Trophoblast cell (in vitro differentiated cells and primary cell): ENCODE measurements at places on chromosomes 5 and 9.
A peak's percentile ranks its signal among the peaks of the same experiment; 100 is the strongest.

DNA sequence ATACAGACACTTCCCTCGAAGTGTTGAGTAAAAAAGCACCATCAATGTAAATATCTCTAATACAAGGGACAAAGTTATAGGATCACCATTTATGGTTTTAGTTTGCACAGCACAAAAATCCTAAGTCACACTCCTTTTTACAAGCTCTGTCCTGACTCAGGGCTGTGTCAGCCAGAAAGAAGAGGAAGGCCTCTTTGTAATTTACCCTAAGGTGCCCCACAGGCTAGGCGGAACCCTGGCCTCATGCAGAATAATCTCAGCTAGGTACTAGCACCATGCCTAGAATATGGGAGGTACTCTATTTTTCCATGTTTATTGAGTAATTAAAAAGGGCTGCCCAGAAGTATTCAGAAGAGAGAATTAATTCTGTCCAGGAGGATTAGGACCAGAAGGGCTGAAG is 36.9 kb downstream of the HAVCR1 start:
- DNase-seq = no peak

GRCh38 chr5:156922207-156922792 is 40.7 kb downstream of the TIMD4 start:
- DNase-seq = no peak

DNA sequence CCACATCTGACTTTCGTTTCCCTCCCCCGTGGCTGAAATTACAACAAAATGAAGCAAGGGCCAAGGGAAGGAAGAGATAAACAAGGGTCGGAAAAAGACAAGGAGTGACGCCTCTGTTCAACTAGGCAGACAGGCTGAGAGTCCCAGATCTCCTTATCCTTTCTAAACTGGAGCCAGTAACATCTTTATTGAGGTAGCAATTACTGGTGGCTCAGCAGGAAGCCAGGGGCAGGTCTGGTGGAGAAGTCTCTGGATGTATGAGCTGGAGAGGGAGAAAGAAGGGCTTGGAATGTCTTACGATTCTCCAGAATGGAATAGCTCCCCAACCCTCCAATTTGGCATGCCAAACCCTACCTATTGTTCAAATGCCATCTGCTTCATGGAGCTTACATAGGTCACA is 190.8 kb upstream of the BRINP1 start:
- DNase-seq = no peak

- DNase-seq = no peak
These were observed at the start of gene ELAVL2 for GRCh38 chr9:23826120-23826629. TSS of gene ELAVL2 (minus strand) at chr9:23826240. CDS start at chr9:23762234, 64,006 bp downstream.

DNA sequence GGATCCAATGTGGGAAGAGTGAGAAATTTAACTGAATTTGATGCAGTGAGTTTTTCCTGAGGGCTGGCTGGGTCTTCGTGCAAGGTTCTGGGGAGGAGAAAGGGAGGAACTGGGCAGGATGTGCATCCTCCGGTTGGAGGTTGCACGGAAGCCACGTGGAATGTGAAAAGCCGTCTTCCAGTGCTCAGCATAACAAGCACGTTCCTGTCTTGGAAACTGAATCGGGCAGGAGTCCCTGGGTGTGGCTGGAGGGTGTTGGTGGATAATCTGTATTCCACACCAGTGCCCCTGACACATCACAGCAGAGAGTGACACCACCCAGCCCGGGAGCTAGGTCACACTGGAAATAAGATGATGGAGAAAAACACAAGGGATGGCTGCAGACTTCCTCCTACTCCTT is 154.3 kb downstream of the C5orf15 start:
- DNase-seq = no peak

DNA sequence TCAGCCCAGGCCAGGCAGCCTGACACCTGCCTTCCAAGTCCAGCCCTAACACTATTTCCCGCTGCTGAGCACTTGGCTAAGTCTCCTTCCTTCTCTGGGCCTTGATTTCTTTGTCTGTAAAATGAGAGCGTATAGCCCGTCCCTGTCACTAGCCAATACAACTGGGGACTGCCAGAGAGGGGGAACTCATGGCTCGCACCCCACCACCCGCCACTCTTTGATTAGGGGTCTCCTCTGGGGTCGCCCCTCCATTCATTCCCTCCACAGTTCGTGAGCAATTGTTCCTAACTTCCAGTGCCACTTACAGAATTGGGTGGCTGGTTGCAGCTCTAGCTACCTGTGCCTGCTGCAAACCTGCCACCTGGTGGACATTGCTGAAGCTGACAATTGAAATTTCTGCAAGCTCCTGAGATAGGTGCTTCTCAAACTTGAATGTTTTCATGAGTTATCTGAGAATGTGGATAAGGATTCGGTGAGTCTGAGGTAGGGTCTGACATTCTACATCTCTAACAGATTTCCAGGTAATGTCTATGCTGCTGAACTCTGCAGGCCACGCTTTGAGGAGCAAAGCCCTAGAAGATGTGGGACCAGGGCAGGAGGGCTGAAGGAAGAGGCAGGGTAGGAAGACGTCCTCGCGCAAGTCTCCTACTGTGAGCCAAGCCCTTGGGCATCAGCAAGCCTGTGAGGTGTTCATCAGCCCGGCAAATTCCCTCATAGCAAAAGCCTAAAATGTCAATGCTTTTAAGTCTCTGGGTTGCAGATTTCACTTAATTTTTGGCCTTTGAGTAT is 13.3 kb upstream of the RECK start:
- peak; percentile 70 for DNase-seq

GRCh38 chr9:114616684-114617520 is 5.8 kb downstream of the TMEM268 start:
- peak; percentile 44 for DNase-seq

- DNase-seq = peak; percentile 92
These were observed 680 bp downstream of the GPX8 start for GRCh38 chr5:55160493-55161209.

DNA sequence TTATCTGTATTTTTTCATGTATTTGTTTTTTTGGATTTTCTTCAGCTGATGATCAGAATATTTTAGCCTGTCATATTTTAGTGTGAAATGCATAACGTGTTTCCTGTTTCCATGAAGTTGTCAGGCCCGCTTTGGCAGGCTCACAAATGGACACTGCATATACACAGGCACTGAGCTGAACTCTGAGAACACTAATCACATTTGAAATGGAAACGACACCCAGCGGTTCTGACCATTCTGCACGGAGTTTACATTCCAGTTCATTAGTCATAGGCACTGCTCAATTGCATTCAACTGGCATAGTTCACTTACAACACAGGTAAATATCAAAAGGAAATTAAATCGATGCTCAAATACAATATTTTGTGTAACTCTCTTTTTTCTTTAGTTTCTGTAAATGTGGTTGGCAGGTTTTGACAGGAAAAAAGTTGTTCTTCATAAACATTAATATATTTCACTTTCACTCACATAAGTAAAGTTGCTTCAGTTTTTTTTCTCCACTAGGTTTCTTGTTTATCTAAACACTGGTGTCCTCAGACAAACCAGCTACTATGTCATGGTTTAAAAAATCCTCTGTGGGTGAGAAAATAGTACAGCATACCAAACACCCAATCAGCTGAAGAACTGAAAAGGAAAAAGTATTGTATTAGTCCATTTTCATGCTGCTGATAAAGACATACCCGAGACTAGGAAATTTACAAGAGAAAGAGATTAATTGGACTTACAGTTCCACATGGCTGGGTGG is 559.0 kb upstream of the DAP start:
- peak; percentile 59 for DNase-seq

- no peak for DNase-seq
These were observed 25.2 kb downstream of the COL5A1 start for GRCh38 chr9:134666831-134667230.

DNA sequence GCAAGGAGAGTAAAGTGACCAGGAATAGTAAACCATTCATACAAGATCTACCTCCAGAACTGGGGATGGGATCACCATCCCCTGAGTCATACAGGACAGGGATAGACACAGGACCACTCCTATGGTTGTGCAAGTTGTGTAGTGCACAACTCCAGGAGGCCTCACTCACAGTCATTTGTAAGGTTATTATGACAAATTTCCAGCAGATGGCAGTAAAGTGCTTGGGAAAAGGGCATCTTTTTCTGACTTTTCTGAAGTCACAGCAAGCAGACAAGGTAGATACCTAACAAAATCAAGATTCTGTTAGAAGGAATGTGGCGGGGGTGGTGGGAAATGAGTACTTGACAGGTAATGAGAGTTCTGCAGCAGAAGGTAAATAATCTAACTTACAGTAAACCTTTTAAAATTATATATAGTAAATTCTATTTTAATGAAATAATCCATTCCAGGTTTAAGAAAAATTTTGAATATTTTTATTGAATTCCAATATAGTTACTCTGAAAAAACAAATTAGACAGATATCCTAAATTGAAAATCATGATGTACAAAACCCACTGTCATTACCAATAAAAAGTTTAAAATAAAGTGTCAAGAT is 16.7 kb upstream of the KIF27 start:
- peak; percentile 59 for DNase-seq

DNA sequence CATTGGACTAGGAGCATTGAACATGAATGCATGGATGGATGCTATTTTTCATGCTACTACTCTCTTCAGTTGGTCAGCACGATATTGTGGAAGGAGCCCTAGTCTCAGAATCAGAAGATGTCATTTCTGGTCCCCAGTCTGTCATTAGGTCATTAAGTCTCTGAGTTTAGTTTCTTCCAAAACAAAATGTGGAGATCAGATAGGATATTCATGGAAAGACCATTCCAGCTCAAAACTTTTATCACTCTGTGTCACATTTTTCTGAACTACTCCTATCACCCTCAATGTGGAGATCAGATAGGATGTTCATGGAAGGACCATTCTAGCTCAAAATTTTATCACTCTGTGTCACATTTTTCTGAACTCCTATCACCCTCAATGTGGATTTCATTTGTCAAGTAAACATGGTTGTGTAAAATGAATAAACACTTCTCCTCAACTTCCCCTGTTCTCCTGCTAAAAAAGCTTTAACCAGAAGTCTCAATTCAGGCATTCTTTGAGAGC is 296.8 kb downstream of the MRPS30 start:
- DNase-seq = no peak

GRCh38 chr9:91248707-91249106 is 113.0 kb downstream of the AUH start:
- DNase-seq = no peak

DNA sequence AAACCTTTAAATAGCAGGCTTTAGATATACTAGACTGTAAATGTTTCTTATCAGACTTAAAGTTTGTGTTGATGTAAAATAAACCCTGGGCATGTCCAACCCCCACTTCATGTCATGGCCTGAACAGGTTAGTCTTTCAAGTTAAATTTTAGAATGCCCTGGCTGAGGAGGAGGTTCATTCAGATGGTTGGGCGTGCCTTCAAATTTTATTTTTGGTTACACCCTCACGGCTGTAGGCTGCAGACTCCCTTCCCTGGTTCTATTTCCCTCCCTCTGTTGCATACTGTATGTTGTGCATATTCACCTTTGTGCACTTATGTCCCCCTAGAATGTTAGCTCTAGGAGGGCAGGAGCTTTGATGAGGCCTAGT is 5.3 kb upstream of the BICD2 start:
- DNase-seq = no peak

GRCh38 chr9:81182431-81182830 is 506.9 kb downstream of the TLE1 start:
- no peak for DNase-seq

- no peak for DNase-seq
These were observed 24.8 kb upstream of the DENND1A start for GRCh38 chr9:123954518-123955280.

GRCh38 chr9:135402048-135402738 is 77.4 kb upstream of the PPP1R26 start:
- DNase-seq = no peak

- no peak for DNase-seq
These were observed 2.3 kb downstream of the PWWP2A start for GRCh38 chr5:160116991-160117390.

DNA sequence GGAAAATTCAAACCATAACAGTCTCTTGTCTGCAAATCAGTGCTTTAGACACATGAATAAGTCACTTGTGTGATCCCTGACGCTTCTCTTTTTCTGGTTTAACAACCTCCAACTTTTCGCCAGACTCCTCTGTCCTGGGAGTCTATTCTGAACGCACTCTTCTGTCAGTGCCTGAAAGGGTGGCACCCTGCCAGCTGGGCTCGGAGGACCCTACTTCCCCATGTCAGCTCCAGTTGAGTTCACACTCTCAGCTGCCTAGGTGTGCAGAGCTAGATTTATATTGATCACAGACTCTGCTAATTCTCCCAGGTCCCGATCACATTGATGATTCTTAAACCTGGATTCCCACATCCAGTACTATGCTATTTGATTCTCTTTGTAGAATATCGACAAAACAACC is 649.1 kb downstream of the BNC2 start:
- DNase-seq = no peak

GRCh38 chr5:82387819-82388166 is 109.6 kb upstream of the RPS23 start:
- DNase-seq = no peak

- no peak for DNase-seq
These were observed 148.0 kb downstream of the FGF1 start for GRCh38 chr5:142537938-142538337.

GRCh38 chr9:14883310-14883944 is 26.8 kb downstream of the FREM1 start:
- no peak for DNase-seq

DNA sequence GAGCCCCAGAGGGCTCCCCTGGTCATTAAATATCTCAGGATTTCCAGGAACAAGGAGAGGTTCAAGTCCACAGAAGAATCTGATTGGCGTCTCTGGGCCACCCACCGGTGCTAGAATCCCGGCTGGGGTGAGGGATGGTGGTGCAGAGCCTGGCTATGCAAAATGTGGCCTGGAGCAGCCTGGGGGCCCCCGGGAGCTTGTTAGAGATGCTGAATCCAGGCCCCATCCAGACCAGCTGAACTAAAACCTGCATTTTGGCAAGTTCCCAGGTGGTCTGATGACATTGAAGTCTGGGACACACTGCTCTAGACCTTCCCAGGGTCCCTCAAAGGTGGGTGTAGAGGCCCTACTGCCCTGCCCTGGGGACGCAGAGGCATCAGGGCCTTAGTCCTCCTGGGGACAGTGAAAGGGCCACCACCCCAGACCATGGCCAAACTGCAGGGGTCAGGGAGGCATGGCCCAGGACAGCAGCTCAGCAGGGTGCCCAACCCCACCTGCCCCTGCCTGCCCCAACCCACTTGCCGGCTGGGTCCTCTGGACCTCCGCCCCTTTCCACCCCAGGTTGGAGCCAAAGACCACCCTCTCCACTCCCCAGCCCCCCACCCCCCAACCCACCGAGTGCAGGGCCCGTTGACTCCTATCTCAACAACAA is 34.7 kb downstream of the ADAMTS2 start:
- DNase-seq = no peak

DNA sequence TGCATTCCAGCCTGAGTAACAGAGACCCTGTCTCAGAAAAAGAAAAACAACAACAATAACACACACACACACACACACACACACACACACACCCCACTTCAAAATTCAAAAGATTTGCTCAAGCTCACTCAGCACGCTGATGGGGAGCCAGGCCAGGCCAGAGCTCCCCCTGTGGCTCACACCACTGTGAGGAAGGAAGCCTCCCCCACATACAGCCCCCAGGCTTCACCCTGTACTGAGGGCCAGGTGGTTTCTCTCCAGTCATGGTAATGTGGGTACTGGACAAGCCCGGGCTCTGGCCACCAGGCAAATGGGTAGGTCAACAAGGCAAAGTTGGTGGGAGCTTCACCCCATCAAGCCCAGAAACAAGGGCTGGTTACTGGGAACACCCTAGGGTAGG is 19.0 kb downstream of the ATOX1 start:
- no peak for DNase-seq

GRCh38 chr5:78109891-78110324 is 184.6 kb downstream of the AP3B1 start:
- DNase-seq = no peak

GRCh38 chr5:178348356-178349074 is 115.9 kb upstream of the PHYKPL start:
- DNase-seq = no peak
